GM18507 (cell line): ENCODE measurements at places on chromosomes 1 and 21.

- DNase-seq: no peak
Measured at GRCh38 chr1:248913933-248914332, 7.9 kb downstream of the PGBD2 start.

DNA sequence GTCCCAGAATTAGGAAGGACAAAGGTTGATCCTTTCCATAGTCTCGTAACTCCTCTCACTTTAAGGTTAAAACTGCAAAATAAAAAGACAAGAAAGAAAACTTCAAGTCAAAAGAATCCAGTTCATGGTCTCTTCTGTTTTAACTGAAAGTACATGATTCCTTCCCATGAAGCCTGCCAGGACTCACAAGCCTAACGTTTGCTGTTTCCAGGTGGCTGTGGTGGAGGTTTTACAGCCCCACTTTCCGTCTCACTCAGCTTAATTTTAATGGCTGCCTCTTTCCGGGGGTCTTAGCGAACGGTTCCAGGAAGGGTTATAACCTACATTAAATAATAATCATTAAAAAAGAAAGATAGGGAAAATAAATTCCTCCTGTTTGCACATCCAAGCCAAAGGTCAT lies 136.8 kb upstream of the SPAG17 start:
- DNase-seq: no peak

DNA sequence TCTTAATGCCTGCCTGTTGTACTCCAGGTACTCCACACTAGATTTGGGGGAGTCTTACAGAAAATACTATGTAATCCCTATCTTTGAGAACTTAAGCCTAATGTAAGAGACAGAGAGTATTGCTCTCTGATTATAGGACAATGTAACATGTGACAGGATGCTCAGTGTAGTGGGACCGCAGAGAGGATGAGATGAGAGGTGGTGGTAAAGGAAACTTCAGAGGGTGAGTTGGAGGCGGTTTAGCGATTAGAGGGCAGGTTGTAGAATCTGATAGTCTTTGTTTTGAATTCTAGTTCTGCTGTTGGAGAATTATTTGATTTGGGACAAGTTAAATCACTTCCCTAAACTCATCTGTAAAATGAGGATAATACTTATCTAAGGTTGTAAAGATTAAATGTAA lies 5.4 kb downstream of the SOAT1 start:
- no peak for DNase-seq

DNA sequence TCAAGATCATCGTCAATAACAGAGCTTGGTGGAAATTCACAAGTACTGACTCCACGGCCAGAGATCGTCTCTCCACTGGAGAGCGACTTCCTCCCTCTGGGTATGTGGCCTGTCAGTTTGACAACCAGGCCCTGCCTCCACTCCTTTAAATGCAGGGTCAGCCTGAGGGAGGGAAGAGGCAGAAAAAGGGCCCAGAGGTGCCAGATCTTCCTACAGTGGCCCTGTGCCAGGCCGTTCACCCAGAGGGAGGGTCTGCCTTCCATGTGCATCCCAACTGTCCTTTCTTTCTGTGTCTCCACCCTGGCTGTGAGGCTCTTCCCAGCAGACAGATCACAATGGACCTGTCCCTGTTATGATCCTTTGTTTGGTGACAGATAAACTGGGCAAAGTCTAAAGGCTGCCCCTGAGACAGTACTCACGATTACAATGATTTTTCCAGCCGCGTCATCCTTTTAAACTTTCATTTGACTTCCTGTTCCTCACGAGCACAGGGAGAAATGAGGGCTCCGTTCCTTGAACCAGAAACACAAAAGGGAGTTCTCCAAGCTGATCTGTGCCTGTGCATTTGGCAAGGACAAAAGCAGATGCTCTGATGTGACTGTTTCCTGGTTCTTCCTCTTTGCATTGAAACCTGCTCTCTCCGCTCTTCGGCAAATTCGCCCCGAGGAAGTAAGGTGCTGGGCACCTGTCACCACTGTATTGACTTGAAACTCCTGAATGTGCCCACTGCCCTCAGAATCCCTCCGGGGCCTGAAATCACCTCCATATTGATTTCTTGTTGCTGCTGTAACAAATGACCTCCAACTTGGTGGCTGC lies 126.7 kb downstream of the PGBD5 start:
- no peak for DNase-seq

- DNase-seq: no peak
Measured at GRCh38 chr1:222285526-222285925, 262.4 kb downstream of the HHIPL2 start.

- DNase-seq: no peak
Measured at GRCh38 chr21:34887725-34888568, 161.2 kb downstream of the RUNX1 start.

GRCh38 chr1:176987016-176987415 lies 177.5 kb downstream of the ASTN1 start:
- no peak for DNase-seq

DNA sequence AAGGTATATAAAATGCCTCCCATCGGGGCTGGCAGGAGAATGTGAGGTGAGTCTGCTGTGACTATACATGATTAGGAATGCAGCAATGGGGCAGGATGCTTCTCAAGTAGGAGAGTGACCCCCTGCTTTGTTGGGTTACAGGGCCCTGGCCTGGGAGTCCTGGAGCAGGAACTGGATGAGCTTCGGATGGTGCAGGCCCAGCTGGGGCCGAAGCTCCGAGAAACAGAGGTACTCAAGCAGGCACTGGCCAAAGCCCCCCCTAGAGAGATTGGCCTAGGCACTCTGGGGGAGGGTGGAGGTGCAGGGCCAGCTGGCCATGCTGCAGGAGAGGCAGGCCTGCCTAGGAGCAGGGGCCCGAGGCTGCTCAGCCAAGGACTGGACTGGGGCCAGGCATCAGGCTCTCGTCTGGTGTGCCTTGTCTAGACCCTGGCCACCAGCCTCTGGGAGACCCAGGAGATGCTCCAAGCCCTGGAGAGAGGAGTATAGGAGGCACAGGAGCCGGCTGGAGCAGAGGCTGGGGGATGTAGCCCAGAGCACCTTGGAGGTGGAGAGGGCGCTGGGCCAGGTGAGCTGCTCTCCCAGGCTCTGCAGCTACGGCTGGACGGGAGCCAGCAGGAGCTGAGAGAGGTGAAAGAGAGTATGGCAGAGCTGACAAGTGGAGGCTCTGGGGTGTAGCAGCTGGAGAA lies 32.8 kb upstream of the PKP1 start:
- DNase-seq: no peak

DNA sequence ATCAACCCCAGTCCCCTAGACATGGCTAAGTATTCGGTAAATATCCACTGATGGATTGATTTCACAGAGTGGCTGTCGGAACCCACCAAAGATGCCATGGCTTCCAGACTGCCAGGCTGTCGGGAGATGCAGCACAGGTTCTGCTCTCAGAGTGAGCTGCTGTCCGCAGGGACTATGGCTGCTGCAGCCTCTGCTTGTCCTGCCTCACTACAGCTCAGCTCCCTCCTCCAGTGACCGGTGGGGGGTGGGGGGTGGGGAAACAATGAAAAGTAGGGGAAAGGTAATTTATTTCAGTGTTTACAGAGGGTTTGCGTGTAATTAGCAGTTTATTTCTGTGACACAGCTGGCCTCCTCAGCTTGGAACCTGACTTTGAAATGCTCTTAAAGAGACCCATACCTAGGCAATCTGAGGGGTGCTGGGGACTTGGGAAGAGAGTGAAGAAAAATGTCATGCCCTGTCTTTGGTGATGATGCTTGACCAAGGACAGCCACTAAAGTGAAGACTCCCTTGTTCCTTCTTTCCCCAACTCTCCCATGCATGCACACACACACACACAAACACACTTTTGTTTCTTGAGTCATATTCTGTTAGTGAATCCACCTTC lies 109.0 kb downstream of the CACNA1E start:
- no peak for DNase-seq

GRCh38 chr1:76240316-76240715 lies 165.8 kb downstream of the ST6GALNAC3 start:
- DNase-seq: no peak

GRCh38 chr1:91827459-91828321 lies 58.3 kb downstream of the TGFBR3 start:
- DNase-seq: no peak

GRCh38 chr1:94083681-94084080 lies 37.3 kb downstream of the ABCA4 start:
- DNase-seq: no peak

DNA sequence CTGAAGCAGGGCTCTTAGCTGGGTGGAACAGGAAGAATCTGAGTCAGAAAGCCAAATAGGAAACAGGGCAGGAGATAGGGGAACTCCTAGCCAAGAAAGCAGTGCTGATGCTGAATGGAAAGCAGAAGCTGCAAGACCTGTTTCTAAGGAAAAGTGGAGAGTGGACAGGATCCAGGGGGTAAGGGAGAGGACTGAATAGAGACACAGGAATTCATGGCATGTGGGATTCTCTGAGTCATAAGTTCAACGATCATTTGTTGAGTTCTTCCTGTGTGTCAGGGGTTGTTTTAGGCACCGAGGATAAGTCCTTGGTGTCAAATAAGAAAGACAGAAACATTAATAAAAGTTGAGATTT lies 153.8 kb upstream of the FGGY start:
- DNase-seq: no peak

- DNase-seq: no peak
Measured at GRCh38 chr1:111199881-111200801, at the start of gene DENND2D. Gene DENND2D (minus strand): TSS chr1:111200646. CDS start chr1:111200459, 187 bp downstream.

GRCh38 chr1:59900640-59901039 lies 25.9 kb downstream of the CYP2J2 start:
- no peak for DNase-seq

DNA sequence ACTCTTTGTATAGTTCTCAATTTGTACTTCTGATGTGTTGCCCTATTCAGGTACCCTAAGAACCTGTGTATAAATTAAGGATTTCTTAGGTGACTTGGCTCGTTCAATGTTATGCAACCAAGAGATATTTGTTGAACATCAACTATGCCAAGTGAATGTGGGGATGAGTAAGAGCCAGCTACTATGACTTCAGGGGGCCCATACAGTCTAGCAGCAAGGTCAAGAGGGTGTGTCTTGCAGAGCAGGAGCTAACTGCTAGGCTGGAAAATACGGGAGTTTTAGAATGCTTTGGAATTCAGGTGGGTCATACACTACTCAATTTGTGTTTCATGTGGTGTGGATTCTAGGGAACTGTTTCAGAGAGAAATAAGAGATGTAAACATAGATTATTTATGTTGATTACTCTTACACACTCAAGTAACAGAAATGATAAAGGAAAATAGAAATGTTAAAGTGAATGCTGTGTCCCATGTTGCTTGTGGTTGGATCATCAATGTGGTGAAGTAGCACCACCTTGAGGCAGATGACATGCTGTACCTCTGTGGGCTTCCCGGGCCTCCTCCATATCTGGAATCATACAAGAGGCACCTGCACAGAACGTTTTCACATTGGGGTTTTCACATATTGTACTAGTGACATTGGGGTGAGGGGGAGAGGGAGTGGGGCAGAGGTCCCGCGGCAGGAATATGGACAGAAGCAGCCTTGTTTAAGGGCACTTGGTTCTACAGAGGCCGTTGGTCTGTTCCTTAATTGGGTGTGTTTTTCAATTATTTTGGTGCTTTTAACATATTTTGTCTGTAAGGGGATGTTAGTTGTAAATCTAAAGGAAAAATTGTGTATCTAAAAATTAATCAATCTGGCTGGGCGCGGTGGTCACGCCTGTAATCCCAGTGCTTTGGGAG lies 12.4 kb downstream of the ARPC5 start:
- DNase-seq: no peak

DNA sequence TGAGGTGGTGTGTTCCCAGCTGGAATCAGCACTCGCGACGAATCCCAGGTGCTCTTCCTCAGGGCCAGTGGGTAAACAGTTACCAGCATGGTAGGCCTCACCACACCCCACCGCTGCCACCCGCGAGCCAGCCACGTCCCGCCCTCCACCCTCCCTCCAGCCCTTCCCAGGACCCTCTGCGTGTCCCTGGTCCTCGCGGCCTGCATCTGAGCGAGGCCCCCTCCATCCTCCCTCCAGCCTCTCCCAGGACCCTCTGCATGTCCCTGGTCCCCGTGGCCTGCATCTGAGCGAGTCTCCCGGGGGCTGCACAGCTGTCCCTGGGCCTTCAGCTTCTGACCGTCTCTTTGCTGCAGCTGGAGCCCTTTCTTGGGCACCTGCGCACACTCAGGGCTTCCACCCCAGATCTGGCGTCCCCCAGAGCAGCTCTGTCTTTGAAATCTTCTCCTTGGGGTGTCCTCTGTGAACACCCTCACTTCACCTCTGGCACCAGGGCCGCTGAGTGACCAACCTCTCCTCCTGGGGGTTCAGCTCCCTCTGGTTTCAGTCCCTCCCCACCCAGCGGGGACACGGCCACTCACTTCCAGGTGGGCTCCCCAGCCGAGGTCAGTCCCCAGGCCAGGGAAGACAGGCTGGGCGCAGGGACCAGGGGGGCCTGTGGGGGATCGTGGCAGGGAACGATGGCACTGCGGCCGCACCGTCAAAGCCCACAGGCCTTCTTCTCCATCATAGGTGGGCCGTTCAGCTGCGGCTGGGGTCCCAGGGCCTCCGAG lies 57.8 kb upstream of the COL6A2 start:
- no peak for DNase-seq

GRCh38 chr1:44830900-44831304 lies 12.2 kb downstream of the PTCH2 start:
- no peak for DNase-seq

GRCh38 chr1:98336472-98337083 lies 324.9 kb upstream of the SNX7 start:
- no peak for DNase-seq

- DNase-seq: no peak
Measured at GRCh38 chr1:3892748-3893147, 7.3 kb downstream of the C1orf174 start.

GRCh38 chr1:145707183-145707867 lies at the start of gene PDZK1:
Gene PDZK1 (minus strand): TSS chr1:145707368. CDS start chr1:145688021, 19,347 bp downstream.
- DNase-seq: no peak

DNA sequence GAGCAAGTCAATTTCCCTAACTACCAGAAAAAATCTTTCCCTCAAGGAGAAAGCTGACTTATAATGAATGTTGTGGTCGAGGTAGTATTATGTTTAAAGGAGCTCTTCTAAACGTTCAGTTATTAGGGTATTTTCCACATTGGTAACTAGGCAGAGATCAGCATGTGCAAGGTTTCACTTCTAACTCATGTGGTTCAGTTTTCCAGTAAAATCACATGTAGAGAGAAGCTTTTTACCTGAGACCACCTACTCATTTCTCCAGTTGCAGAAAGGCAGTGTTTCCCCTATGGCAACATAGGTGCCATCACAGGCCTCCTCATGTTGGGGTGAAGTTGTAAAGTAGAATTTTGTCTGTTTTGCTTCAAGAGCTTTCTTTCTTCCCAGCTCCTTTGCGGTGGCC lies 23.7 kb downstream of the IL23R start:
- no peak for DNase-seq

DNA sequence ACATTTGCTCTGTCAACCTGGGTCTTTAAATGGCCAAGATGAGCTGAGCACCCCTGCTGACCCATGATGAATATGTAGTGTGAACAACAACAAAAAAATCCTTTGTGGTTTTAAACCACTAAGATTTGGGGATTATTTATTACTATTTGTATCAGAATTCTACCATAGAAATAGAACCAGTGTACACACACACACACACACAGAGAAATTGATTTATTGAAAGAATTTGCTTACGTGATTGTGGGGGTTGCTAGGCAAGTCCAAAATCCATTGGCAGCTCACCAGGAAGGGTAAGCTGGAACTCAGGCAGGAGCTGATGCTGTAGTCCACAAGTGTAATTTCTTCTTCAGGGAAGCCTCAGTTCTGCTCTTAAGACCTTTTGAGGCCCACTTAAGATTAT lies 82.5 kb upstream of the MAP1LC3C start:
- DNase-seq: no peak

- DNase-seq: no peak
Measured at GRCh38 chr1:58618303-58618702, 41.3 kb upstream of the TACSTD2 start.

GRCh38 chr1:182698971-182699370 lies 14.6 kb upstream of the RGS8 start:
- no peak for DNase-seq
